ENCODE measurements at places on chromosomes 2 and 18. TPM values are rescaled to one million over a fixed set of nuclear protein-coding genes. Genes with fewer than 3 reads are reported as not detected.
A peak's percentile ranks its signal among the peaks of the same experiment; 100 is the strongest.

DNA sequence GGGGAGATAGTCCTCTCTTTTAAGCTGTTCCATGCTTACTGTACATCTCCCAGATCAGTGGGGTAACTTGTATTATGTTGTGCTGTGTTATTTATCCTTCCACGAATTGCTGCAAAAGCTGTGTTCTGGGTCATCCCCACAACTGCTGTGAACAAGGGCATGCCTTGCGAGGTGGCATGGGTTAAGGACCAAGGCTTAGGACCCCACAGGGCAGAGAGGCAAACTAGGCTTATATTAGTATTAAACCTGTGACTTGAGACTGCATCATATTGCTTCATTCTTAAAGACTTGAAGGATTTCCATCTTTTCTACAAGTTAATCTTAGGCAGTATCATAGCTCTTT is 19.9 kb downstream of the RND3 start:
- DNase-seq, result no peak

DNA sequence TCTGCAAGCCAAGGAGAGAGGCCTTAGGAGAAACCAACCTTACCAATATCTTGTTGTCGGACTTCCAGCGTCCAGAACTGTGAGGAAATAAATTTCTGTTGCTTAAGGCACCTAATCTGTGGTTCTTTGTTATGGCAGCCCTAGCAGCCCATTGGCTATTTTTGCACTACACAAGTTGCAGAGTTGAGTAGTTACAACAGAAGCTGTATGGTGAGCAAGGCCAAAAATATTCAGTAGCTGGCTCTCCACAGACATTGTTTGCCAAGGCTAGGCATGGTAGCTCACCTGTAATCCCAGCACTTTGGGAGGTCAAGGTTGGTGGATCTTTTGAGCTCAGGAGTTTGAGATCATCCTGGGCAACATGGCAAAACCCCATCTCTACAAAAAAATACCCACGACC is 27.1 kb upstream of the SCYGR1 start:
- DNase-seq, result no peak

- DNase-seq, result no peak
These were observed 39.8 kb upstream of the CABLES1 start for GRCh38 chr18:23095463-23095862.

DNA sequence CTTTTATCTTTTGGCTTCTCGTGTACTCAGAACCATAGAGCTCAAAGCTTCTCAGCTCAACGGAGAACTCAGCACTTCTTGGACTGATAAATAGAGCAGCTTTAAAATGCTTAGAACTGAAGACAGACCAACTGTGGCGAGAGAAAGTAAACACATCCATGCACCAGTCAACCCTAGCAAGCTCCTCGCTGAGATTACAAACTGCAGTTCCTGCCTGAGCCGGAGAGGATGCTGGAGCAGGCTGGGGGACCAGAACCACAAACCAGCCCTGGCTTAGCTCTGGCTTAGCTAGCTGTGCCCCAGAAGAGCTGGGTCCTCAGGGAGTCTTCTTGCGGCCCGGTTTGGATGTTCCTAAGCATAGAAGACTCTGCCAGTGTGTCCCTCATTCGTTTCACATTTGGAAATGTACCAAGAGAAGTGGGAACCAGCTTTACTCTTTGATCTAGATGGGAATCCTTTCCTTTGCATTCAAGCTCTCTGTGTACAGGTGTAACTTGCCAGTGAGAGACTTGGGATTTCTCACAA is 5.6 kb downstream of the PAX8 start:
- peak; percentile 72 for DNase-seq

Gene IL37
- not detected for total RNA-seq

Gene SRD5A2
- total RNA-seq, result not detected

Gene TUBA4B
- total RNA-seq, result not detected
